ENCODE measurements at places on chromosomes 3 and 15.

DNA sequence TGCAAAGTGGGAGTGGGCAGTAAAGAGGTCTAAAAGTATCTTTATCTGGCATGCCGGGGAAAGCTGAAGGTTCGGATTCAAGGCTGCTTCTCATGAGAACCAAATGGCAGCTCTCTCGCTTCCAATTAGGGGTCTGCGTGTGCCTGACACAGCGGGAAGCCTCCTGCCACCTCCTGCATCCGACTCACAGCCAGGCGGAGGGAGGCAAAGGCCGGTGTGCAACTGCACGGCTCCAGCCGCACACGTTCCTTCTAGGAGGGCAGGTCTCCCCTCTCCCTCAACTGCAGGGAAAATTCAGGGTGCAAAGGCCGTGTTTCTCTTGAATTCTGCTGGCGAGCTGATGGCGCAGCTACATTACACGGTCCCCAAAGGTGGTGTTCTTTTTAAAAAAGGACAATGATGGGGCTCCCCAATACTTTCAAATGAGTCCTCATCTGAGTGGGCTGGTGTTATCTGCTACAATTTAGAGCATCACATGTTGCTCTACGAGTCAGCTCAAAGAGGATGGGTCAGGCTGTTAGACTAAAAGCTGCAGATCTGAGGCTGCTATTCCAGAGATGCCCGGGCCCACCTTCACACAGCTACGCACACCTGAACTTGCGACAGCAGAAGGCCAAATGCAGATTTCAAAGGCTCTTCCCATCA lies 226.6 kb downstream of the ADAMTS17 start:
- DNase-seq, result no peak

GRCh38 chr15:38691965-38692788 lies 127.6 kb upstream of the RASGRP1 start:
- no peak for DNase-seq

GRCh38 chr3:48532271-48532976 lies 24.2 kb downstream of the PFKFB4 start:
- no peak for DNase-seq

- no peak for DNase-seq
Measured at GRCh38 chr15:100393008-100393407, 51.2 kb upstream of the ADAMTS17 start.

GRCh38 chr3:50147447-50147846 lies 7.7 kb upstream of the SEMA3F start:
- no peak for DNase-seq

GRCh38 chr3:52240059-52240885 lies 1.3 kb upstream of the TWF2 start:
- DNase-seq, result no peak

DNA sequence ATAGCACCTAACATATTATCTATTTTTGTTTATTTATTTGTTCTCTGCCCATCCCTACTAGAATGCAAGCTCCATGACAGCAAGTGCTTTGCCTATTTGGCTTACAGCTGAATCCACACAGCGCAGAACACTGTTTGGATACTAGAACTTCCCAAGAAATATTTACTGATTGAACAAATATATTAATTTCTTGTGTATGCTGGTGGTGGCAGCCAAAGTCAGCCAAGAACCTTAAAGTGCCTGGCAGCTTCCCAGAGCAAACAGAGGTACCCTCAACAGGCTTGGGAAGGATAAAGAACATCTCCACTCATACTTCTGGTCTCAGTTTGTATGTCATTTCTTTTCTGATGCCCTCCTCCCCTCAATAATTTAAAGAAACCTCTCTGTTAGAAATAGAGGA lies 111.8 kb upstream of the SLC25A36 start:
- no peak for DNase-seq

GRCh38 chr3:41092844-41093243 lies 106.5 kb upstream of the CTNNB1 start:
- DNase-seq, result no peak

DNA sequence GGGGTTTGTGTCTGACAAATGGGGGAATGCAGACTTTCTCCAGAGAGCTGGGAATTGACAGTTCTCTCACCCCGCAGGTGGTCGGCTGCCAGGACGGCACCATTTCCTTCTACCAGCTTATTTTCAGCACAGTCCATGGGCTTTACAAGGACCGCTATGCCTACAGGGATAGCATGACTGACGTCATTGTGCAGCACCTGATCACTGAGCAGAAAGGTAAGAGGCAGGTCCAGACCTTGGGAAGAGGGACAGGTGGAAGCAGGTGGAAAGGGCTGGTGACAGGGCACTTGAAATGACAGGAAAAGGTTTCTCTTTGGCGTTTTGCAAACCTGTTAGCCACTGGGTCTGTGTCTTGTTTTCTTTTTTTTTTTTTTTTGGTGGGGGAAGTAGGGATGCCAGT lies 36.6 kb downstream of the IFT122 start:
- DNase-seq, result no peak

- DNase-seq, result no peak
Measured at GRCh38 chr3:51379301-51379700, 5.8 kb upstream of the MANF start.

DNA sequence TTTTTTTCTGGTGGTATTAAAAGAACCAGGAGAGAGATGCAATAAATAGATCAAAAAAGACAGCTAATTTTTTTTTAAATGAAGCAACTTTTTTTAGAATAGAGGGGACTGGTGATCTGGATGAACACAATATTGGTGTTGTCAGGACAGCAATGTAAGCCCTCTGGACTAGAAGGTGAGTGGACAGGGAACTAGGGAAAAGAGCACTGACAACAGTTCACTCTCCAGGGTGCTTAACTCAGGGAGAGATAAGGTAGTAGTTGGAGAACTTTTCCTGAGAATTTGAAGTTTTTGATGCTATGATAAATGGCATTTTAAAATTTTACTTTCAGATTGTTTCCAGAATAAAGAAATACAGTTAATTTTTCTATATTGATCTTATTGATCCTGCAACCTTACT lies 158.3 kb upstream of the STAC start:
- no peak for DNase-seq

GRCh38 chr3:106534206-106534605 lies 665.4 kb upstream of the CBLB start:
- peak; percentile 13 for DNase-seq

- DNase-seq, result no peak
Measured at GRCh38 chr3:187997490-187997889, 156.5 kb upstream of the LPP start.

DNA sequence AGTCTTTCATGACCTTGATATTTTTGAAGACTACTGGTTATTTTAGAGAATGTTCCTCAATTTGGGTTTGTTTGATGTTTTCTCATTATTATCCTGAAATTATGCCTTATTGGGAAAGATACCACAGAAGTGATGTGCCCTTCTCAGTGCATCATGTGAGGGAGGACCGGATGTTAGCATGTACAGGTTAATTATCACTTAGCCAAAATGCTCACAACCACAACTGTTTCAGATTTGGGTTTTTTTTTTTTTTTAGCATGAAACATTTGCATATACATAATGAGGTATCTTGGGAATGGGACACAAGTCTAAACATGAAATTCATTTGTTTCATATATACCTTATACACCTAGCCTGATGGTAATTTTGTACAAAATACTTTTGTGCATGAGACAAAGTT lies 59.8 kb downstream of the PIK3R4 start:
- no peak for DNase-seq

GRCh38 chr3:187465503-187465902 lies 97.3 kb downstream of the RTP4 start:
- no peak for DNase-seq

GRCh38 chr3:98434412-98434811 lies 28.6 kb upstream of the OR5K1 start:
- DNase-seq, result no peak

- no peak for DNase-seq
Measured at GRCh38 chr3:27714146-27714526, 8.0 kb downstream of the EOMES start.
